OCI-M1 (cell line): ENCODE measurements at places on chromosomes 1 and 21.

DNA sequence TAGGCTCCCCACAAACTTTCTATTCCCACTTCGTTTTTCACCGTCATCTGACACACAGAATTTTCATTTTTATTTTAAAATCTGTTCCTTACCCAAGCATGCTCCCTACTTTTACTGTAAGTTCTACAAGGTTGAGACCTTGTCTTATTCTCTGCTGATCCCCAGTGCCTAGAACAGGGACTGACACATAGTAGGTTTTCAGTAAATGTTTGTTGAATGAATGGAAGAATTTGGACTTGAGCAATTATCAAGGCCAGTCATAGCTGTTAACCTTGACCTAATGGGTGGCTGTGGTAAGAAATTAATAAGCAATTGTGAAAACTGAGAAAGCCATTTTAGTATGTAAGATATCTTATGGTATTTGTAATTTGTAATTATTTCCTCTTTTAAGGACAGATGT, 71.1 kb downstream of the LAMC1 start:
- no peak for DNase-seq

DNA sequence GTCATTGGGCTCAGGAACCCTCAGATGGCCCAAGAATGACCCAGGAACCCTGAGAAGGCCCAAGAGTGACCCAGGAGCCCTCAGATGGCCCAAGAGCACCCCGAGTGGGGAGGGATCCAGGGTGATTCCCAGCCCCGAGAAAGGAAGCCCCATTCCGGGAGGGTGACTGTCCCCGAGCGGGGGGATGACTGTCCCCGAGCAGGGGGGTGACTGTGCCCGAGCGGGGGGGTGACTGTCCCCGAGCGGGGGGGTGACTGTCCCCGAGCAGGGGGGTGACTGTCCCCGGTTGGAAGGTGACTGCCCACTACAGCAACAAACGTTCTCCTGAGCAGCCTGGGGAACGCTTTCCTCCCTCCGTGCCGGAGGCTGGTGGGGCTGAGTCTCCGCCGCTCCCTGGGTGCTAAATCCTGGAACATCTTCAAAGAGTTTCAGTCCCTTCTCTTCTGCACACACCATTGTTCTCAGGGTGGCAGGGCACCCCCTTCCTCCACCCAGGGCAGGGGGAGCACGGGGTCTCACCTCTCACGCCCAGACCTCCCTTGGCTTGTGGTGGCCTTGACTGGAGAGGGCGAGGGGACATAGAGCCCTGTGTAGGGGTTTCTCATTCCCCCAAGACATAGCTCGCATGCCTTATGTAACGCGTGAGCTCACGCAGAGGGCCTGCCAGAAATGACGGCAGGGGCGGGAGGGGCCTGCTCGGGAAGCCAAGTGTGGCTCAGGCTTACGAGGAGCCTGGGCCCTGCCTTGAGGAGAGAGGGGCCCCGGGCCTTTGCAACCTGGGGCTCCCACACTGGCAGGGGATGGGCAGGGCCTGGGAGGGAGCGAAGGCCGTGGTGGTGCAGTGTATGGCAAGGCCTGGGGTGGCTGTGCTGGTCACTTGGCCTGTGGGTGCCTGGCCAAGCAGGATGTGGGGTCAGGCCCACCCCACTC, 14.3 kb upstream of the SKI start:
- DNase-seq = no peak

DNA sequence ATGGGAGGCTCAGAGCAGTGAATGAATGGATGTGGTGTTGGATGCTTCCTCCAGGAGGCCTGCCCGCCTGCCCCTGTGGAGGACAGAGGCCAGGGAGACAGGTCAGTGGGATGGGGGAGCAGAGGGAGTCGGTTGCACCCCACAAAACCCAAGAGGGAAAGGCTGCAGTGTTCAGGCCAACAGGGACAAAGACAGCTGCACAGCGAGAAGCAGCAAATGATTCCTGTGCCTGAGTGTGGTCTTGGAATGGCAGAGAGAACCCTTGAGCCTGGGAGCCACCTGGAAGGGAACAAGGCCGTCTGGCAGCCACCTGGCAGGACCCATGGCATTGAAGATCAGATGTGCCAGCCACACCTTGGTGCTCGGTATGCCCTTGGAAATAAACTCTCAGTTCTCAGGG, 8.1 kb downstream of the TFF3 start:
- DNase-seq = no peak

- DNase-seq = no peak
Measured at GRCh38 chr1:240008298-240008697, 83.4 kb upstream of the FMN2 start.

DNA sequence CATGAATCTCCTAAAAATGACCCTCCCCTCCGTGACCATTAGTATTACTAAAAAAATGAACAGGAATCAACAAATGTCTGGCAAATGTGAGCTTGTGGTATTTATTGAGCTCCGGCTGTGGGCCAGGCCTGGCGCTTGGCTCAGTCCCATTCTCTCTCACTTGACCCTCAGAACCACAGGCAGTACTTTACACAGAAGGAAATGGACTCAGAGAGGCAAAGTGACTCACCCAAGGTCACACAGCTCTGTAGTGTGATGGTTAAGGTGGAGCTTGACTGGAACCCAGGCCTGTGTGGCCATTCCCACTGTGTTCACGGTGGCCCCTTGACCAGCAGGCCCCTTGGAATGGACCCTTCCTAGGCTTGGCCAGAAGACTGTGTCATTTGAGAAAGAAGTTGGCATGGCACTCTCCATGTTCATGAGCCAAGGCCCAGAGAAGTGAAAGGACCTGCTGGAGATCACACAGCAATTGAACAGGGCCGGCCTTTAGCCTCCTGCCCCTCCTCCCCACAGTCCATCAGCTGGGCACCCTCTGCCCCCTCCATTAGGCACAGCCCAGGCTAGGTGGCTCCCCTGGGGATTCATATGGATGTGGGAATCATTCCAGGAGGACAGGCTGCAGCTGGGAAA, 32.1 kb downstream of the FAM151A start:
- DNase-seq = no peak

DNA sequence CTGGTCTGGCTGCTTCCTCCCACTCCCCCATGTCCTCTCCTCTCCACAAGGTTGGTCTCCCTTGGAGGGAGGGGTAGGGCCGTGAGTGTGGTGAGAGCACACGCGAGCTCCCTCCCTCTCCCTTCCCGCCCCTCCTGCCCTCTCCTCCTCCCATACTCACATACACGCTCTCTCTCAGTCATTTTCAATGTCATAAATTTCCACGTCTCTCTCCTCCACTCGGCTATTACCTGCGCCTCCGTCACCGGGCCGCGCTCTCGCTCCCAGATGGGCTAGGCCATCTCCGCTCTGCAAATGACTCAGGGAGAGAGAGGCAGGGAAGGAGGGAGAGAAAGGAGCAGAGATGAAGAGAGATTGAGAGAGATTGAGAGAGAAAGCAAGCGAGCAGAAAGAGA, 36.7 kb upstream of the DMBX1 start:
- DNase-seq = no peak

DNA sequence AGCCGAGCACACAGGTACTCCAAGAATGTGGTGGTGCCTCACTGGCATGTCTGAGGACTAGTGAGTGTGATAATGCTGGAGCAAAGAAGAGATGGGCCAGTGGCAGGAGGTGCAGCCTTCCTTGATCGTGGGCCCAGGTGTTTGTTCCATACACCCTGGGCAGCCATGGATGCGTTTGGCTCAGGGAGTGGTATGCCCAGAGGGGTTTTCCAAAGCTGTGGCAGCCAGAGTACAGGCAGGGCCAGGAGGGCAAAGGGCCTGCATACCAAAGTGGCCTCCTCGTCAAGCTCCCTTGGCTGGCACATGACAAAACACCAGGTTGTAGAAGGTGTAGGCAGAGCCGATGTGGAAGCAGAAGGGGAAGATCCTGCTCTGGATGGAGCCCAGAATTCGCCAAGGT, 19.0 kb downstream of the PARS2 start:
- no peak for DNase-seq

- peak; percentile 83 for DNase-seq
Measured at GRCh38 chr1:208988811-208989222, 594.7 kb upstream of the CAMK1G start.

GRCh38 chr21:45064091-45064490, 10.3 kb upstream of the ADARB1 start:
- DNase-seq = no peak

DNA sequence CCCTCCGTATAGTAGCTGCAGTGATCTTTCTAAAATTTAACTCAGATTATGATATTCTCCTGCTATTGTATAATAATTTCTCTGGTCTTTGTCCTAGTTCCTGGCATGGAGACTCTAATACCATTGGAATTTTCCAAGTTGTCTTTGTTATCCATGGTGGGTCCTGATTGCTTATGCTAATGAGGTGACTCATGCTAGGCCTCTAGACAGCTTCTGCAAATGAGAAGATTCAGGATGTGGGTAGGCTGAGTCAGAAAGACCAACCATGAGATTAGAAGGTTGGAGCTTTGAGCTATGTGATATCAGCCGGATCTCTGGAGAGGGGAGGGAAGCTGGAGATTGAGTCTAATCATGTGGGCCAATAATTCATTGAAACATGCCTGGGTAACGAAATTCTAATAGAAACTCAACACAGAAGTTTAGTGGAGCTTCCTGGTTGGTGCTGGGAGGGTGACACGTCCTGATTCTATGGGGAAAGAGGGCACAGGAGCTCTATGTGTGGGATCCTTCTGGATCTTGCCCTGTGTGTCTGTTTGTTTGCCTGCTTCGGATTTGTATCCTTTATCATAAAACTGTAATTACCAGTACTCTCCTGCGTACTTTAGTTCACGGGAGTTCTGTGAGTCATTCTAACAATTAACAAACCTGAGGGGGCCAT, 73.2 kb upstream of the CNIH3 start:
- DNase-seq = peak; percentile 82

DNA sequence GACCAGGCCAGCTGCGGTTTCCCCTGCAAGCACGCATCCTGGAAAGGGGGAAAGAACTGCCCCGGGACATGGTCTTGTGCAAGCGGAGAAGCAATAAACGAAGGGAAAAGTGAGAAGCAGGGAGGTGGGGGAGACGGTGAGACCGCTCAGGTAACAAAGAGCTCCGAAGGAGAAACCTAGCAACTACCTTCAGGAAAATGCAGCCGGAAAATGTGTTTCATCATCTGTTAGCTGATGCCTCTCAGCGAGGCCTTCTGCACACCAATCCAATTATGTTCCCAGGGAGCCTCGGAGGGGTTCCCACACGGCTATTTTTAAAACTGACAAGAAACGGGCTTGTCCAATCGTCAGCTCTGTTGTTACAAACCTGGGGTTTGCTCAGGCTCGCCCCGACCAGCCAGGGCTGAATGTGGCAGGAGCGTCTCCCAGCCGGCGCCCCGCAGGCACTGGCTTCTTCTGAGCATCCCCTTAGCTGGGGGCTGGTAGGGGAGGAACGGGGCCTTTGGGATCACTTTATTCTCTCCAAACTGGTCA, 3.4 kb downstream of the RIPK4 start:
- no peak for DNase-seq

DNA sequence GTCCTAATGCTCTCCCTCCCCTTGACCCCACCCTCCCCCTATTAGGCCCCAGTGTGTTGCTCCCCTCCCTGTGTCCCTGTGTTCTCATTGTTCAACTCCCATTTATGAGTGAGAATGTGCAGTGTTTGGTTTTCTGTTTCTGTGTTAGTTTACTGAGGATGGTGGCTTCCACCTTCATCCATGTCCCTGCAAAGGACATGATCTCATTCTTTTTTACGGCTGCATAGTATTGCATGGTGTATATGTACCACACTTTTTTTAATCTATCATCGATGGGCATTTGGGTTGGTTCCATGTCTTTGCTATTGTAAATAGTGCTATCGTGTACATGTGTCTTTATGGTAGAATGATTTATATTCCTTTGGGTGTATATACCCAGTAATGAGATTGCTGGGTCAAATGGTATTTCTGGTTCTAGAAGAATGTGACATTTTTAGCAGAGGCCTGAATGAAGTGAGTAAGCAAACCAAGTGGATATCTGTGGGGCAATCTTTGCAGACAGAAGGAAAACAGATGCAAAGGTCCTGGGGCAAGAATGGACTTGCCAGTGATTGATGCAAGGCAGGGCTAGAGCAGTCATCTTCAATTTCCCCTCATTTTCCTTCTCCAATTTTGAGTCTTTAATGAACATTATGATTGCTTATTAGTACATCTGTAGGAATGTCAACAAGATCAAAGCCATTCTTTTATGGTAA, 50.2 kb downstream of the UBE4B start:
- DNase-seq = no peak

- DNase-seq = no peak
Measured at GRCh38 chr1:208167261-208167869, 76.8 kb downstream of the PLXNA2 start.

DNA sequence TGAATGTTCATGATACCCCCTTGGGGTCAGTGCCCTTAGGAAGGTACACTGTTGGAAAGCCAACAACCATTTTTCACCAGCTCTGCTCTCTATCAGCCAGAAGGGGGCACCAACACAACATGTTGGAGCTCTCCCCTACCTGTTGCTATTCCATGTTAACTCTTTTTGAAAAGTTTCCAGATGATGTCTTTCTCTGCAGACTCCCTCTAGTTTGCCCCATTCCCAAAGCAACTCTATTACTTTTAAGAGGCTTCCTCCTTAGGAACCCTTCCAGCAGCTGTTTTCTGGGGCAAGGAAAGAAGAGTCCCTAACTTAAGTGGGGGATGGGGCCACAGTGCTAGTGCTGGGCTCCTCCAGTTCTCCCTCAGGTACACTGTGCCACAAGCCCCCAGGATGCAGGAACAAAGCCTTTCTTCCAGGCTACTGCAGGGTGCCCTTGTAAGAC, 22.9 kb upstream of the NDC1 start:
- peak; percentile 74 for DNase-seq

GRCh38 chr1:31861346-31861745, 45.5 kb upstream of the SPOCD1 start:
- DNase-seq = no peak

GRCh38 chr1:24767351-24767750, 22.1 kb downstream of the CLIC4 start:
- DNase-seq = no peak

GRCh38 chr21:41361786-41362604, at the start of gene MX2:
Gene MX2, plus strand, starts transcription at chr21:41362027. Its CDS starts 14,880 bp downstream, at chr21:41376907.
- peak; percentile 87 for DNase-seq

DNA sequence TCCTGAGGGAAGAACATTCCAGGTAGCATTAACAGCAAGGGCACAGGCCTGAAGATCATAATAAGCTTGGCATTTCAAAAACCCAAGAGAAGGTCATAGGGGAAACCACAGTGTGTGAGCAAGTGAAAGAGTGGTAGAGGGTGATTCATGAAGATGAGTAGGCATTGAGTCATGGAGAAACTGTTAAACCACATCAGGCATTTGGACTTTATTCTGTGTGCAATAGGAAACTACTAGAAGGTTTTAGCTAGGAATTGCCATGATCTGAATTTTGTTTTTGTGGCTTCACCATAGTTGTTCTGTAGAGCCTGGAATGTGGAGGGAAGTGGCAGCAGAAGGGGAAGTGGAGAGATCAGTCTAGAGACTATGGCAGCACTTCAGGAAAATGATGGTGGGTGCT, 359.0 kb upstream of the PTBP2 start:
- DNase-seq = peak; percentile 76
